ENCODE measurements at places on chromosomes 12 and 14.

DNA sequence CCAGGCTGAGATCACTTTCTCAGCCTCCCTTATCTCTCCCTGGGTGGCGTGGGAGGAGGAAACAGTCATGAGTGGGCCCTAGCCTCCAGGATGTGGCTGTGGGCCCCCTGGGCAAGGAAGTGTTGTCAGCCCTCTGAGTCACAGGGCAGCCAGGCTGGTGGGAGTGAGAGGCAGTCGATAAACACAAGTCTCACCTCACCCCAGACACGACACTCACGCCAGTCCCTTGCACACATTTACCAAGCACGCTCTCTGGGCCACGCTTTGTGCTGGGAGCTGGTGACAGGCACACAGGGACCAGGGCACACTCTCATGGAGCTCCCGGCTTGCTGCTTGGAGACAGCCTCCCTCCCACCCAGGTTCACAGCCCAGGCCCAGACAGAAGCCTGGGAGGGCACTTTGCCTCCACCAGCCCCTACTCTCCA lies 1.9 kb upstream of the KRT79 start:
- peak; percentile 43 for DNase-seq

- no peak for DNase-seq
Measured at GRCh38 chr14:75991753-75992152, 6.2 kb downstream of the IFT43 start.

DNA sequence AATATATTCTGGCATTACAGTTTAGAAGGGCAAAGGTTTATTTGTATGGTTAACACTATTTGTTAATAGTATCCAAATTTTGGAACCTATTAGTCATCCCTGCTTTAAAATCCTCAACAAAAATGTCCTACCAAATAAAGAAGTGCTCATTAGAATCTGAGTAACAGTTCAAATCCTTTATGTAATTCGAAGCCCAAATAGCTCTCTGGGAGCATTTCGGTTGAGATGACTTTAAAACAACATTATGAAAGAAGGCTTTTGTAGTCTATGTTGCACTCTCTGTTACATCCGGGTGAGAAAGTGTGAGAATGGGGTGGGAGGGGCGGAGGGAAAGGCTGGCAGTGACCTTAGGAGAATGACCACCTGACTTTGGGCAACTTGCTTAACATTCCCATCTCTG lies 59.7 kb downstream of the SLC38A1 start:
- no peak for DNase-seq

DNA sequence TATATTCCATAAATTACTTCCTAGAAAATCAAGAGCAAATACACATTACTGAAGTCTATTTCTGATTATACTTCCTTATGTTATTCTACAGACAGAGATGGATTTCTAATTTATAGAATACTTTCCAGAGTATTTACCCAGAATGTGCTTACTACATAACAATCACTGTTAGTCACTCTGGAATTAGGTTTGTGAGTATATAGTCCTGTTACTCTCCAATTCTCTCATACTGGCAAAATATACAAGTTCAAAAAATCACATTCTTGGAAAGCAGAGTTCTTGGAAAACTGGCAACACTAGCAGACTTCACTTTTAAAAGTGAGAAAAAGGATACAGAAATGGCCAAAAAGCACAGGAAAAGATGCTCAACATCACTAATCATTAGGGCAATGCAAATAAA lies 7.3 kb downstream of the PPP2R5E start:
- DNase-seq: no peak

DNA sequence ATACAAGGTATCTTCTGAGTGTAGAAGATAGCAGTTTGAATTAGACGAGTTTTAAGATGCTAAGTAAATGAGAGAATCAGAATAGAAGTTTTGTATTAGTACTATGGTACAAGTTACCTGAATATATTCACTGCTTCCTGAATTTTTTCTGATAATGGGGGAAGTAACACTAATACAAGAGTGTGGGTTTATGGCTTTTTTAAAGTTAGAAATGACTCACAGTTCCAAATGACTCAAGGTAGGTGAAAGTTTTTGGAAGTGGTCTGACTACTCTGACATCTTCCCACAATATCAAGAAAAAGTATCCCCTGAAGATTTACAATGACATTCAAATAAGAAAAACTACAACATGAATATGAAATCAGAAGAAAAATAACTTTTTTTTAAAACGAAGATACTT lies 123.7 kb upstream of the GARIN6 start:
- DNase-seq: no peak

DNA sequence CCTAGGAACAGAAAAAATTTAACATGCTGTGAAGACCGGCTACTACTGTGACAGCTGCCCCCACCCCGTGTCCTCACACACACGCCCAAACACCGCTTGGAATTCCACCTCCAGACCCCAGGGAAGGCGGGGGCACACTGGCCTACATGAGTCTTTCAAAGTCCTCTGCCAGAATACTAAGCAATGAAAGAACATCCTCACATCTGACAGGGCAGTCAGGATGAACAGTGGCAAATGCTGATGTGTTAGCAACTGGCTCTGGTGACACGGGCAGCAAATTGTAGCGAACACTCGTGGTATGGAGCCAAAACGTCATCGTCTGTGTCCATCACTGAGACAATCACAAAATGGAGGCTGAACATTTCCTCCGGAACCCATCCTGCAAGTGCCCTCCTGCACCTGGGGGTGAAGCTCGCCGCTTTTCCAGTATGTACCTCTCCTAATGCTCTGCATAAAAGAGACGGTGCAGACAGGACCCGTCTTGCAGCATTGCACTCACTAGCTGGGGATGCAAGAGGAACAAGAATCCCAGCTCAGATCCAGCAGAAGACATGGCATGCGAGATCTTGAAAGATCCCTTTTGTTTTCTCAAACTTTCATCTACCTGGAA lies 94.8 kb downstream of the BCL11B start:
- no peak for DNase-seq

GRCh38 chr14:71300566-71301330 lies 393.5 kb downstream of the PCNX1 start:
- DNase-seq: no peak

DNA sequence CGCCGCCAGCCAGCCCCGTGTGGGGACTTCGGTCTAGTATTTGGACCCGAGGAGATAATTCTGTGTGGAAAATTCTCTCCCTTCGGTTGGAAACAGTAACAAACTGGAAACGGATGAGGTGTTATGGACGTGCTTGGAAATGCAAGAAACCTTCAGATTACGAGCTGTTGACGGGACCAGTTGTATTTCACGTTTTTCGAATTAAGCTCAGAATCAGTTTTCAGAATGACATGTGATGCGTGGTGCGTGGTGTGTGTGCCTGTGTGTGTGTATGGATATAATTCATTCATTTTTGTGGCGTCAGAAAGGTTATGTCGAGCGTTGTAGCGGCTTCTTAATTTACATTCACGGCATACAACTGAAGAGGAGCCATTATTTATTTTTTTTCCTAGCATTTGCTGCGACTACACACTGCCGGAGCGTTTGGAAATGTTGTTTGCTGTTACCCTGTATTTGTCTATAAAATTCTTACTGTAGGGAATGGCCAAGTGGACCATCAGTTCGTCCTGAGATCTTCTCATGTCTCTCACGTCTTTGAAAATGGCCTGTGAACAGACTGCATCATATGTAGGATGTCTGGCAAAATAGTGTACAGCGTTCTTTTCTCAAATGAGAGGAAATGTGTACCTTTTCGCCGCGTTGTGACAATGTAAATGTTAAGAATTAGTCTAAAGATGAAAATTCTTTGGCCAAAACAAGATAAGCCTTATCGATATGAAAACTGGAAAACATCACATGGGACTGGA lies 1.3 kb downstream of the TRAF3 start:
- peak; percentile 57 for DNase-seq

DNA sequence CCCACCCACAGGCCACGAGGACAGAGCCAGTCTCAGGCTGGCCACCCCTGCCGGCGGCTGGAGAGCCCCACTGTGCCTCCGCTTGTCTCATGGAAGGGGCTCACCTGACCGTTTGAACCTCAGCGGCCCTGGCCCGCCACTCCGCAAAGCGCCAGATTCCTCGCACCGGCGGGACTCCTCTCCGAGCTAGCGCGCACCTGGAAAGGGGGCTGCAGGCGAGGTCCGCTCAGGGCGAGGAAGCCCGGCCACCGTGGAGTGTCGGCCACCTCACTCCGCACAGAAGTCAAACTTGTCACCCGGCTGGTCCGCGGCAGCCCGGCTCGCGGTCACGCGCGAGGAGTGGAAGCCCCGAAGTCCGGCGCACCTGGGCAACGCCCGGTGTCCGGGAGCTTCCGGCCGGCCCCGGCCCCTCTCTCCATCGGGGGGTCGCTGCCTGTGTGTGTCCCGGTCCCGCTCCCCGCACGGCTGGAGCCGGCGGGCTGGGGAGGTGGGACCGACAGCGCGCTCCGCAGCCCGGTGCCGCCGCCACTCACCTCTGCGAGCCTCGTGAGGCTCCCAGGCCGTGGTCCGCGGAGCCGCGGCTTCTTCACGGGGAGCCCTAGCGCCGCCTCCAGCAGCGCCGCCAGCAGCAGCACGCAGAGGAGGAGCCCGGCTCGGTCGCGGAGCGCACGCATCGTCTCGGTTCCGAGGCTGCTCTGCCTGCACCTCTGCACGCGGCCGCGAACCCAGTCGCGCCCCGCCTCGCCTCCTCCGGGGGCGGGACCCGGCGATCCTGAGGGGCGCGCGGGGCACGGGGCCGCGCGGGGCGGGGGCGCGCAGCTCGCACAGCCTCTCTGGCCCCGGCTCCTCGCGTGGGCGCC lies at the start of gene ISM2:
TSS of gene ISM2 (minus strand) at position 697 of the 860 bp plus-strand sequence. CDS start at position 674, 23 bp downstream.
- DNase-seq: peak; percentile 61

Measured in hematopoietic multipotent progenitor cell treated with erythropoietin and hydrocortisone succinate and interleukin-3 and kit ligand, for 6 days (in vitro differentiated cells).